ENCODE measurements at places on chromosomes 7 and 10.

- DNase-seq = no peak
Observed at GRCh38 chr10:131996466-131997365, 15.0 kb upstream of the BNIP3 start.

GRCh38 chr7:107995184-107996071 is 7.5 kb downstream of the LAMB1 start:
- no peak for DNase-seq

DNA sequence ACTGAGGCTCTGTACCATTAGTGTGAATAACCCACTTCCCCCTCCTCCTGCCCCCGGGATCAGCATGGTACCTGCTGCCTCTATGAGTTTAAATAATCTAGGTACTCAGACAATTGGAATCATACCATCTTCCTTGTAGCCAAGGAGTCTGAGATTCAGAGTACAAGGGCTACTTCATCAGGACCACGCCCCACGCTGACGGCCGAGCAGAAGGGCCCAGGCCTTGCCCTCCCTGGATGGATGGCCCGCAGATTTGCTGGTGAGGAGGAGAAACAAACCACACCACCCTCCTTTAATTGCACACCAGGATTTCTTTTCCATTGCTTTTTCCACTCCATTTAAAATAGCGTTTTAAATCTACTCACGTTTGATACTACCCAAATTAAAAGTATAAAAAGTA is 649.9 kb upstream of the ADARB2 start:
- DNase-seq = no peak

DNA sequence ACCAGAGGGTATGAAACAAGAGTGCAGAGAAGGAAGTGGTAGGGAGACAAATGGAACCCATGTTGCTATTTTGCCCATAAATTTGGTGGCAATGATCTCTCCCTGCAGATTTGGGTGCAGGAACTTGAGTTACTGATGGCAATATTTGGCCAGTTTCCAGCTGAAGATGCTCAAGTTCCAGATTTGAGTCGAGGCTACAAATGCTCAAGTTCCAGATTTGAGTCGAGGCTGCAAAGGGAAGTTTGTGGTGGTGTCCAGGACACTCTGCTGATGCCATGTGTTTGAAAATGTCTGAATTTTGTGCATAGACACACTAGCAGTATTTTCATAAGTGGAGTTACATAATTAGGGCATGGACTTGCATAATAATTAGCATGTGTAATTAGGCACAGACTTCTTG is 40.8 kb downstream of the TBXAS1 start:
- no peak for DNase-seq

DNA sequence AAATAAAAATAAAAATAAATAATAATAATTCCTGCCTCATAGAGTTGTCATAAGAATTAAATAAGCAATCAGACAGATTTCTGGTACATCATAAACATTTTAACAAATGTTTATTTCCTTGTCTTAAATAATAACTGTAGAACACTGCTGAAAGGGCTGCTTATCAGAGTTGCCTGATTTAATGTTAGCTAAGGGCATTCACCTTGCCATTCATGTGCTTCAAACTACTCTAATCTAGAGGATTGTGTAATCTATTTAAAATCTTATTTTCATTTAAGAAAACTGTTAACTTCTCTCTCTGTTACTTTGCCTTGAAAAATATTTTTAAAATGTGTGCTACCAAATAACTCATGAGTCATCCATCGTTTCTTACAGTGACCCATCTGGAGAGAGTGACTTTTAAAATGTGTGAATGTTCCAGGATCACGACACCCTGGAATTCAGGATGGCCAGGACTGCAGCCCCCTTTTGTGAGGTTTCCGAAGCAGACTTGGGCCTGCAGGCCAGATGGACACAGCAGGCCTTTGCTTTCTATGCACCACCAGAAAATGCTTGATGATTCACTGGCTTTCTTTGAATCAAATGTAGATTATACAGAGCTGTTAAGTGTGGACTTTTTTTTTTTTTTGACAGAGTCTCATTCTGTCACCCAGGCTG is 109.1 kb upstream of the TNS3 start:
- DNase-seq = no peak

DNA sequence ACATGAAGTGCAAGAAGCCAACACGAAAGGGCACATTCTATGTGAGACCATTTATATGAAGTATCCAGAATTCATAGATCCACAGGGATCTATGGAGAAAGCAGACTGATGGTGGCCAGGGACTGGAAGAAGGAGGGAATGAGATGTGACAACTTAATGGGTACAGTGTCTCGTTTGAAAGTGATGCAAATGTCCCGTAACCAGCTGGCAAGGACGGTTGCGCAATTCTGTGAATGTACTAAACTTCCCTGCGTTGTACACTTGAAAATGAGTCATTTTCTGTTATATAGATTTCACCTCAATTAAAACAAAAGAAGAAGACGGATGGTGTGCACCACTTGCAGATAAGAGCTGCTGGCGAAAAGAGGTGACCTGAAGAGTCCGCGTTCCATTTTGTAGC is 861.1 kb downstream of the TYW1 start:
- no peak for DNase-seq

GRCh38 chr7:35454575-35455385 is 200.9 kb upstream of the TBX20 start:
- DNase-seq = no peak

DNA sequence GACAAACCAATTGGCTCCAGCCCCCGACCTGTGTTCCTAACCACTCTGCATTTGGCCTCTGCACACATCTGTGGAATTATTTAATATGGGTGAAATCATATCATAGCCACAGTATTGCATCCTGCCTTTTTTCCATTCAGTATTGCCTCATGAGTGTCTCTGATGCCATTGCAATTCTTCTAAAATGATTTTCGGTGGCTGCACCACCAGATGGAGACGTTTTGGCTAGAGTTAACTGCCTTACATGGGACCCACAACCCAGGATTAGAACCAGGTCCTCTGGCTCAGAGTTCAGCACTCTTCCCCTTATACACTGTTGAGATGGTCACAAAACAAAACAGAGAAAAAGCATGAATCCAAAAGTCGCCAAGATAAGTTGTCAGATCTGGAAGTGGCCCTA is 180.8 kb downstream of the EMX2 start:
- DNase-seq = no peak

GRCh38 chr10:129841590-129841989 is 122.5 kb downstream of the EBF3 start:
- DNase-seq = no peak

GRCh38 chr7:40211276-40212003 is 76.6 kb downstream of the SUGCT start:
- DNase-seq = no peak

- no peak for DNase-seq
Observed at GRCh38 chr7:33310546-33310945, 181.2 kb downstream of the BBS9 start.

Measured in activated CD4-positive, alpha-beta T cell treated with anti-CD3 and anti-CD28 coated beads for 48 hours (primary cell).